ENCODE measurements at places on chromosomes 5 and 9. TPM values are rescaled to one million over a fixed set of nuclear protein-coding genes. Genes with fewer than 3 reads are reported as not detected.

DNA sequence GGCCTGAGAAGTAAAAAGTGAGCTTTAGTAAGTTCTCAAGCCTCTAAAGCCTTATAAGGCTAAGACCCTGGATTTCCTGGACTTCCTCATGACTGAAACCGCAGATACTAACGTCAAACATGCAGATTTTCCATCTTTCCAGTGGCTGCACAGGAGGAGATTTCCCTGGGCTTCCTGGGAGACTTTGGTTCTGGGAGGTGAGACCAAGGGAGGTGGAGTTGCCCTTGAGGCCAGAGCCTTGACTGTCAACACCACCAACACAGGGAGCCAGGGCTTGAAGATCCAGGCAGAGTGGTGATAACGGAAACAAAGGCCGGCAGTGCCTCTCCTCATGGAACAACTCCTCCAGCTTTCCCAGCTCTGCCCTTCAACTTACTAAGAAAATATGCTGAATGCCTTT is 144.7 kb upstream of the LRRTM2 start:
- DNase-seq = no peak

Gene PTGES
- 4.5 TPM for total RNA-seq

Gene DNAJB5
- total RNA-seq = 48.7 TPM

DNA sequence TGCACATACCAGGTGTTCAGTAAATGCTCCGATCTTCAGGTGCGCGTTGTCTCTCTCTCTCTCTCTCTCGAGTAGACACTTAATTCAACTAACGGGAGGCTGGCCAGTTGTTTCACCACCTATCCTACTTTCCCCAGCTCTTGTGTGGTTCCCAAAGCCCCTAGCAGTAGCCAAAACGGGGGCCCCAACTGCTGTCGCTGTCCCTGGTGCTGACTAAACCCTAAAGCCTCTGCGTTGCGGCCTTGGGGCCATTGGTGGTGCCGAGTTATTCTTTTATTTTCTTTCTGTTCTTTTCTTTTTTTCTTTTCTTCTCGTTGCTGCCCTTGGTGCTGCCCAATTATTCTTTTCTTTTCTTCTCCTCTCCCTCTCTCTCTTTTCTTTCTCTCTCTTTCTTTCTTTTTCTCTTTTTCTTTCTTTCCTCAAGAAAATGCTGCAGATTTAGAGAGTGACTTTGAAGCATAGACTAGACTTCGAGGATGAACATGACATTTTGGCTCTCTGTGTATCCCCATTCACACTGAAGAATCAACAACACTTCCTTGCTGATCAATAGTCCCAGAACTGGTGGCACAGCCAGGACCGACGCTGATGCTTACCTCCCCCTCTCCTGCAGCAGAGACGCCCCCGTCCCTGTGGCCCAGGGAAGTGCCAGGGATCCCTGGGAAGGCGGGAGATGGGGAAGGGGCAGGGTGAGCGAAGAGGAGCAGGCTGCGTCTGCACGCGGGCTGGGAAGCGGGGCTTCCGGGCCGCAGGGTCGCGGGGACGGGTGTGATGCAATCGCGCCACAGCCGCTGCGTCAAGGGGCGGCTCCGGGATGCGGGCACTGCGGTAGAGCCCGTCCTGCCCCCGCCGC is at the start of gene FBLL1:
Gene FBLL1 (plus strand): TSS at position 785 of the 853 bp plus-strand sequence. CDS start 200 bp downstream, outside the sequence.
- DNase-seq = no peak

GRCh38 chr5:131794586-131794985 is 2.2 kb downstream of the FNIP1 start:
- no peak for DNase-seq

- DNase-seq = no peak
These were observed 297.8 kb downstream of the FBXL17 start for GRCh38 chr5:108084105-108084504.

- DNase-seq = no peak
These were observed 151.6 kb downstream of the FOCAD start for GRCh38 chr9:20835377-20836286.

GRCh38 chr5:88203981-88204750 is 64.5 kb downstream of the TMEM161B start:
- DNase-seq = no peak

Gene CCL27
- not detected for total RNA-seq

Gene PTCD2
- 18.6 TPM for total RNA-seq

Gene PCA3
- not detected for total RNA-seq

DNA sequence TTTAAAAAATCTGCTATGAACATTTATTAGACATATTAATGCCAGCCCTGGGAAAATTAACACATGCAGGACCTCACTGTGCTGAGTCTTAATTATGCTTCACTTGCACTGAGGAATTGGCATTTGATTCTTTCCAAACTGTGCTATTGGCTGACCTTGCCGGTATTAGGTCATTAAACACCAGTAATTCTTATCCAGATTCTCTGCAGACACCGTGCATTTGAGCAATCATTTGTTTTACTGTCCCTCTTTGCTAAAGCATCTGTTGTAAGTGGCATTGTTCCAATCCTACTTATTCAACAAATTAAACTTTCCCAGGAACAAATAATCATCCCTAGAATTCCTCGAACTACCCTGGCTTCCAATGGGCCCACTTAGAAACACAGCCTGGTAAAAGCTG is 145.0 kb downstream of the SLC12A2 start:
- no peak for DNase-seq

Gene PIP5K1B
- total RNA-seq = 62.8 TPM

DNA sequence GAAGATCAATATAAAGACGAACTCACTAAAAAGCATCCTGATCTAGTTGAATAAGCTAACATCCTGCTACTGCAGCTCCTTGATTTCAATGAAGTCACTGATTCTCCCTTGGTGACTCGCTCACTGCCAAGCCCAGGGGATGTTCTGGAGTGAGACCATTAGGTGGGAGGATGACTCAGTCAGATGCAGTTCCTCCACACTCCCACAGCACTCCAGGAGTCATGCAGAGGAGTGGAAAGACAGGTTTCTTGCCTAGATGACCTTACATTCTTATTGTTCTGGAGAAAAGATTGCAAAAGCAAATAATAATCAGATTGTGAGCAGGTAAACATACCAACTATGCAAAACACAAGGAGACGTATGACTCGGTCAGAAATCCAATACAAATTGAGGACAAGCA is 15.3 kb downstream of the GCNT4 start:
- no peak for DNase-seq

- DNase-seq = peak; percentile 78
These were observed 497.6 kb upstream of the CD180 start for GRCh38 chr5:67693956-67694809.

DNA sequence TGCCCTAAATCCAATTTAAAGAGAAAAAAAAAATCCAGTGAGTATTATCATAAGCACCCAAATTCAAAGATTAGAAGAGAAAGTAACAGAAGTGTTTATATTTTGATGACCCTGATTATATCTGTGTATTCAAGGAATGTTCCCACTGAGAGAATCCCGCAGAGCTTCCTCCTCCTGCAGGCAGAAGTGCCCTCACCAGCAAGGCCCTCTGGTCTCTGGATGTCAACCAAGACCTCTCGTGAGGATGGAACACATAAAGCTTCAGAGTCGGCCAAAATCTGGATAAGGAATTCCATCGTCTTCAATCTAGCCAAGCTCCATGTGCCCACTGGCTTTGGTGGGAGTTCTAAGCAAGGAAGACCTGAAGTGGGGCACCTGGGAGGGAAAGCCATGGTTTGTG is 18.1 kb downstream of the PTCH1 start:
- DNase-seq = no peak

- no peak for DNase-seq
These were observed 23.0 kb upstream of the JAK2 start for GRCh38 chr9:4962085-4962484.

GRCh38 chr5:125461641-125462072 is 715.2 kb upstream of the ZNF608 start:
- DNase-seq = no peak

GRCh38 chr5:40775085-40775845 is 19.5 kb upstream of the TTC33 start:
- DNase-seq = no peak

Gene PCDHGB5
- 7.2 TPM for total RNA-seq

DNA sequence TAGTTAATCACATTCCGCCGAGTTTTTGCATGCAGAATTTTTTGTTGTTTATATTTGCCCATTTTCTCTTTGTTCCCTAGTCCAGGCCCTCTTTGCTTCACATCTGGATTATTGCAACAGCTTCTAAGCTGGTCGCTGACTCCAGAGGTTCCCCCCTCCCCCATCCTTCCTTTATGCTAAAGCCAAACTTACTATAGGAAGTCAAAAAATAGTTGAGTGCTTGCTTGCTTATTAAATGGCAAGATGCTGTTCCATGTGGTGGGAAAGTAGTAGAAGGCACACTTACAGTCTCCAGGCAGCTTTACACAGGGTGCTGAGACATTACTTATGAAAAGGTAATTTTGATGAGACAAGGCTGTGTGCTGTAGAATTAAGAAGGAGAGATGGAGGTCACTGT is 1.3 kb downstream of the ZBTB34 start:
- no peak for DNase-seq

DNA sequence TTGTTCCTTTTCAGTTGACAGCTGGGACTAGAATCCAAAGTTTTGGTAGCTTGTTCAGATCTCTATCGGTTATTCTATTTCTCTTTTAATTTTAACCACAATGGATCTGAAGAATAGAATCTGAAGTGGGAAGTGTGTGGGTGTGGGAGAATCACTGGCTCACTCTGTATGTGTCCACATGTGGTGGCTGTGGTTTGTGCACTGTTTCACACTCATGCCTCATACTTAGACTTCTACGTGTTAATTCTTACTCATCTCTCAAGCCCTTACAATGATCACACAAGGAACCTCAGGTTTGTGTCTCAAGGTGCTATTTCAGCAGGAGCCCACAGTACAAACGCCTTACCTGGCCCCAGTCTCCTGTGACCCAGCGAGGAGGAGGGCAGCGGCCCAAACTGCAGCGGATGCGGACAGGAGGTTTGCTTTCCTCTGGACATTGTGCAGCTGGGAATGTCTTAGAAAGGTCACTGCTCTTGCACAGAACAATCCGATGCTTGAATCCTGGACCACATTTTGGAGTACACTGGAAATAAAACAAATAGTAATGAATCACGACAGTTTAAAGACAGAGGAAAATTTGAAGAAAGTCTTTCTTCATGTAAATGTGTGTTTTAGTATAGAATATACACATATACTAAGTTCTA is 309.1 kb downstream of the ADAMTS6 start:
- no peak for DNase-seq

Gene MSX2
- total RNA-seq = 1.2 TPM

Gene TAF11L5
- not detected for total RNA-seq

Gene TLN1
- total RNA-seq = 252 TPM

DNA sequence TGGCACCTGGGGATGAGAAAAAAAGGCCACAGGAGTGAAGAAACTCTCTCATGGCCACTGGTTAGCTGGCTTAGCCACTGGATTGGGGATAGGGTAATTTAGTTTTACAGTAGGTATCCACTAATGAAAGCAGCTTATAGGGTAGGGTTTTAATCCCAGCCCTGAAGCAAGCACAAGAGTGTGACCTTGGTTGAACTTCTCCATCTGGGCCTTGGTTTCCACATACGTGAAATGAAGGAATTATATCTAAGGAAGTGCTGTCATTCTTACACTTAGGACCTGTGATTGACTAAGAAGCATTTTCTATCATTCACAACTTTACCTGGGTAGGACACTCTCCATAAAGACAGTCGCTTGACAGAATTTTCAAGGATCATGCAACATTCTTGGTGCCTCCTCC is 49.6 kb downstream of the FAT2 start:
- no peak for DNase-seq

DNA sequence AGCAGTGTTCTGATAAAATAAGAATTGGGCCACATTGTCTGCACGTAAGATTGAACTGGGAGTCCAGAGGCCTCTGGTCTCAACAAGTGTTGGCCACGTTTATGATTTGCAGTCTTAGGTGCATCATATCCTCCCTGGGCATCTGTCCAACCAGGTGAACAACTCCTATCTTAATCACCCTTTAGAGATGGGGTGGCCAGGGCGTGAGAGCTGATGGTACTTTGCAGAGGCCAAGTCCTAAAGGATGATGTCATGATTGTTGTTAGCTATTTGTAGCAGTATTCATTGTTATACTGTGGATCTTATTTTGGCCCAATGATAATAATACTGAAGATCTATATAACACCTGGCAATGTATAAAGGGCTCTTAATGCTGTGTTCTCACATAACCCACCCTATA is 73.2 kb upstream of the RARS1 start:
- DNase-seq = no peak

DNA sequence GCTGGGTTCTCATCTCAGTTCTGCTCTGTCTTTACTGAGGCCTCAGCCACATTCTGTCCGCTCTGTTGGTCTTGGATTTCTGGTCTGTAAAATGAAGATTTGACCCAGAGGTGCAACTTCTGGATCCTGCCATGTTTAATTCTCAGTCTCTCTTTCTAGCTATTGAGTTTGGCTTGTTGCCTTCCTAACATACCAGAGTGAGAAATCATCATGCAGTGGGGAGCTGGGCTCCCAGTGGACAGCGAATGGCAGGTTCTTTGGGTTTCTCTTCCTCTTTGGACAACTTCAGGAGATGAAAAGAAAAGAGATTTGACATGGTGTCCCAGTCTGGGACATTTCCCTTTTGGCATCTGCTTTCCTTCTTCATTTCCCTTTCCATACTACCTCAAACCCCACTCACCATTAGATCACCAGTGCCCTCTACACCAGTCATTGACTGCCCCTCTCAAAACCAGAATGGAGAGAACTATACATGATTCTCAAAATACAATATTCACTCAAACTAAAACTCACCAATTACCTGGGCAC is 334.7 kb downstream of the ACTL7B start:
- no peak for DNase-seq

DNA sequence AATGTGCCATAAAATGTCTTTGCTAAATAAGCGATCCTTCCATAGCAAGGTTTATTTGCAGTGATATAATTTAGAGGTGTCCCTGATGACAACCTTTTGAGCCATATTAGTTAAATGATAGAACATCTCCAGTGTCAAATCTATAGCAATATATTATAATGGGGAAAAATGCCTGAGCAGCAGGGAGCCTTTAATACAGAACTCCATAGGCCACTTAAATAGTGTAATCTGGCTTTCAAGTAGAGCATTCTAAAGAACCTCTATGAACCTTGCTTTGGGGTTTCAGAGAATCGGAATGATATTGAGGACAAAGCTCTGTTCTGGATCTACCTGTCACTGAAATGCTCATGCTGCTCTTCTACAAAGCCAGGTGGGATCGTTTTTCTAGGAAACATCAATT is 96.7 kb upstream of the MEF2C start:
- DNase-seq = no peak

GRCh38 chr5:148799737-148800527 is 26.5 kb upstream of the ADRB2 start:
- no peak for DNase-seq

Gene FABP6
- total RNA-seq = 3.4 TPM

- DNase-seq = no peak
These were observed 52.5 kb downstream of the NR3C1 start for GRCh38 chr5:143350751-143351602.

Gene NSD1
- 33.6 TPM for total RNA-seq

Gene SPATA31E1
- not detected for total RNA-seq

Gene CCDC192
- total RNA-seq = not detected

- no peak for DNase-seq
These were observed 21.9 kb downstream of the STRBP start for GRCh38 chr9:123246534-123246933.
